GM12878 (cell line): ENCODE measurements at places on chromosomes 12 and 14. TPM values are rescaled to one million over a fixed set of nuclear protein-coding genes. Genes with fewer than 3 reads are reported as not detected.

TMEM229B gene
- total RNA-seq, result 5.1 and 5.2 TPM in 2 replicates

TMEM132C gene
- not detected in 2 replicates for total RNA-seq

ST8SIA1 gene
- 0.16 TPM in 1 of 2 replicates, not detected in the other for total RNA-seq

TOMM20L gene
- total RNA-seq, result not detected in 2 replicates

BAZ2A gene
- total RNA-seq, result 70.1 and 74.9 TPM in 2 replicates

TMEM179 gene
- not detected in 2 replicates for total RNA-seq

CLEC2A gene
- total RNA-seq, result not detected in 2 replicates

SAV1 gene
- 21.1 and 24.9 TPM in 2 replicates for total RNA-seq

TMEM19 gene
- 44.8 and 49.1 TPM in 2 replicates for total RNA-seq

ETFBKMT gene
- total RNA-seq, result 0.56 and 1.4 TPM in 2 replicates

SLC10A1 gene
- not detected in 2 replicates for total RNA-seq

AHNAK2 gene
- total RNA-seq, result 0.03 and 0.10 TPM in 2 replicates

EPYC gene
- not detected in 2 replicates for total RNA-seq

LRRC10 gene
- not detected in 2 replicates for total RNA-seq

B4GALNT3 gene
- 3.1 and 3.8 TPM in 2 replicates for total RNA-seq

ANKS1B gene
- not detected in 2 replicates for total RNA-seq

KRT71 gene
- not detected in 2 replicates for total RNA-seq

LMO3 gene
- total RNA-seq, result 1.6 and 2.0 TPM in 2 replicates

GLIPR1L2 gene
- total RNA-seq, result not detected in 2 replicates

LTB4R gene
- 6.8 and 9.2 TPM in 2 replicates for total RNA-seq

CCDC196 gene
- total RNA-seq, result not detected in 2 replicates

PLXNC1 gene
- total RNA-seq, result 35.2 and 36.4 TPM in 2 replicates

SLC17A8 gene
- total RNA-seq, result not detected in 2 replicates

DPPA3 gene
- total RNA-seq, result not detected in 2 replicates

SLC25A47 gene
- total RNA-seq, result not detected in 2 replicates

NKX2-1 gene
- not detected in 2 replicates for total RNA-seq

INHBC gene
- total RNA-seq, result 0.13 and 0.16 TPM in 2 replicates

TPPP2 gene
- total RNA-seq, result not detected in 2 replicates

TAS2R14 gene
- 1.5 and 1.8 TPM in 2 replicates for total RNA-seq

CIROP gene
- not detected in 2 replicates for total RNA-seq
